CD4-positive, alpha-beta T cell treated with Interleukin-1 beta for 1 hour (primary cell): ENCODE measurements at places on chromosomes 1 and 21.

DNA sequence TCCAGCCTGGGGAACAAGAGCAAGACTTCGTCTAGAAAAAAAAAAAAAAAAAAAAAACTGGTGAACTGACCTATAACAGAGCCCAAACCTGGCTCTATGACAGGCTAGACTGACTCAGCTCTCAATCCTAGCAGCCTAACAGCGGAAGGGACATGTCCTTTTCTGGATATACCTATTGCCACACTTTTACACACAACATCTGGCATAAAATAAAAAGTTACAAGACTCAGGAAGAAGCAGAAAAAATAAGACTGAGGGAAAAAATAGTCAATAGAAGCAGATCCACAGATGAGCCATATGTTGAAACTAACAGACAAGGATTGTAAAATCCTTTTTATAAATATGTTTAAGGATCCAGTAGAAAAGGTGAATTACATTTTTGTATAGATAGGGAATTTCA lies 57.5 kb upstream of the IPO9 start:
- no peak for DNase-seq

GRCh38 chr1:22018583-22019559 lies 17.4 kb downstream of the CELA3A start:
- DNase-seq: peak; percentile 74

DNA sequence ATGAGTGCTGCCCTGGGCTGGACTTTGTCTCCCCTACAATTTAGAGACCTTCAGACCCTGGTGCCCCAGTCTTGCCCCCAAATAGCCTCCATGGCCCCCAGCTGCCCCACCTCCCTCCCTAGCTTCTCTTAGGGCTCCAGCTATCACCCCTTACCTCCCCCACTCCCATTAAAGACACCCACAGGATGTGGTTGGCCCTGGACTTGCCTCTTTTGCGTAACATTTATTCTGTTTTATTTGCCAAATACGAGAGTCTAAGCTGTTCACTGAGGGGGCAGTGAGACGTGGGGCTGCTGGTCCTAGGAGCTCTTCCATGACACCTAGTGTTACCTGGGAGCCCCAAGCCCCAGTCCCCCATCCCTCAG lies 4.5 kb downstream of the ZC3H12A start:
- peak; percentile 63 for DNase-seq

- no peak for DNase-seq
Observed at GRCh38 chr1:8722366-8722765, 95.1 kb downstream of the RERE start.
